ENCODE measurements at places on chromosomes 12 and 14. TPM values are rescaled to one million over a fixed set of nuclear protein-coding genes. Genes with fewer than 3 reads are reported as not detected.

The IKZF4 gene
- total RNA-seq, result 0.30 TPM

The KCNA5 gene
- total RNA-seq, result not detected

- DNase-seq, result no peak
Measured at GRCh38 chr14:20799892-20800544, 2.6 kb downstream of the RNASE1 start.

DNA sequence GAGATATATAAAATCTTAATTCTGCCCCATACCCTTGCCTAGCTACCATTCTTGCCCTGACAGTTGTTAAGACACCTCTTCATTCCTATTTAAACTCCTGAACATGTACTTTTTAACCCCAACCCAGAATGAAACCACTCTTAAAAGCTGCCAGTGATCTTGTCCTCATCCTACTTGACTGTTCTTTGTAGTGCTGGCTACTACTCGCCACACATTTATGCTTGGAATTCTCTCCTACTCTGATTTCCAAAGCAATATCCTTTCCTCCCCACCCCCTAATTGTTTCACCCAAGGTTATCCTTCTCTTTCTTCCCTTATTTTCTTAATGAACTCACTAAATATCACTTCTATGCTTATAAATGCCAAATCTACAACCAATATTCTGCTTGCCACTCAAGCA is 4.1 kb downstream of the NFYB start:
- no peak for DNase-seq

The CCDC92 gene
- total RNA-seq, result 12.7 TPM

DNA sequence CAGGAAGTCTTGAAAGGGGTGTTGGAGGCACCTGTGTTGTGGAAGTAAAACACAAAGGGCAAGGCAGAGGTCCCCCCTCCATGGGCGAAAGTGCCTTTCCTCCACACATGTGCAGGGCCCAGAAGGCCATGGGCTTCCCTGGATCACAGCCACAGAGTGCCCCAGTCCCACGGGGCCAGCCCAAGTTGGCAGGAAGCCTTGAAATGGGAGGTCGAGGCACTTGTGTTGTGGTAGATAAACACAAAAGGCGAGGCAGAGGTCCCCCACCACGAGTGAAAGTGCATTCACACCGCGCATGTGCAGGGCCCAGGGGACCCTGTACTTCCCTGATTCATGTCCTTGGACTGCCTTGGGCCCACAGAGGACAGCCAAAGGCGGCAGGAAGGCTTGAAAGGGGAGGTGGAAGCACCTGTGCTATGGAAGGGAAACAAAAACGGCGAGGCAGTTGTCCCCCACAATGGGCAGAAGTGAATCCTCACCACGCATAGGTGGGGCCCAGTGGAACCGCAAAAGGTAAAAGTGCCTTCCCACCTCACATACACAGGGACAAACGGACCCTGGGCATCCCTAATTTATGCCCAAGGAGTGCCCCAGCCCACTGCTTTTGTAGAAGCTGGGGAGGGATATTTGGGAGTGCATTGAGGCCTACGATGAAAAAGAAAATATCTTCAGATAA is 585.4 kb downstream of the ALG10 start:
- no peak for DNase-seq

The ANKS1B gene
- not detected for total RNA-seq

The TAS2R13 gene
- total RNA-seq, result not detected

GRCh38 chr12:3204730-3205531 is 127.8 kb downstream of the TSPAN9 start:
- no peak for DNase-seq

- DNase-seq, result no peak
Measured at GRCh38 chr14:26175658-26176057, 422.2 kb downstream of the NOVA1 start.

DNA sequence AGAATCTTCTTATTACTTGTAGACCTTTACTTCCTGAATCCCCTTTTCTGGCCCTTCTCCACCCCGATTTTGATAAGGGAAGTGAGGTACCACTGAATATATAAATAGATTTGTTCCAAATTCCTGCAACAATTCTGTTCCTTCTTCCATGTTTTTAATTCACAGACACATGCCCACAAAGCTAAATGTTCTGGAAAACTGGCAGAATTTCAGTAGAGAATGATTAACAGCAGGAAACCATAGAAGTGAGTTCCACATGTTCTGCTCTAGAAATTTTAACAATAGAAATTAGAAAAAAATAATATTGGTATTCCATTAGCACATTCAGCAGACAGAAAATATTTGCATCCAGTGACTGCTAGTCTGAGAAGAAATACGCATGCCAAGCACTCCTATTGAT is 139.6 kb downstream of the SLC2A13 start:
- no peak for DNase-seq

DNA sequence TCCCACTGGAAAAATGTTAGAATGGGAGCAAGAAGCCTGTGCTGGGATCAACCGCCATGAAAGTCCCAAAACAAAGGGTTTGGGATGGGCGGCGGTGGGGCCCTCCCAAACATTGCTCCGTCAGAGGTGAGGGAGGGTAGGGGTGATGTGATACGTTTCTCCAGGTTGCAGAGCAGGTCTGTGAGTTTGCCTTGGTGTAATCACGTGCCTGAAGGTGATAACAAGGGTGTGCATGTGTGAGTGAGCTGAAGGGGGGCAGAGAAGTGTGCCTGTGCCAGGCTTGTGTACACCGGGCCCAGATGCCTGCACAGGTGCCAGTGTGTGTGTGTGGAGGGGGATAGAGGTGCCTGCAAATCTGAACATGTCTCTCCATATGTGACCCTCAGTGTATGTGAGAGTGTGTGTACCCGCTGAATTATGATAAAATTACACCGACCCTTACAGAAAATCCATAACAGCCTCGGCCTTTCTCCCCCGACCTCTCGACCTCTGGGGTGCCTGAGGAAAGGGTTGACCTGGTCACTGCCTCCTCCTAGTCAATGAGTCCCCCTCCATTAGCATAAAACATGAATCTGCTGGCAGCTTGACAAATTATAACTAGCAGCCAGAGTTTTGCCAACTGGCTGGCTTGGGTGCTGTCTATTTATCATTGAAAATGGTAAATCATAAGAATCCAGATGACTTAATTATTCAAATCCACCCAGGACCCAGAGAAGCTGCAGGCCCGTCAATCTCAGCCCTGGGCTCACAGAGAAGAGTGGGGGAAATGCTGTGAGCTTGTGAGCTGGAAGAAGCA is 55.6 kb downstream of the SMUG1 start:
- DNase-seq, result no peak

The SLC4A8 gene
- 0.96 TPM for total RNA-seq

- DNase-seq, result peak; percentile 41
Measured at GRCh38 chr12:93441081-93441616, 598 bp downstream of the UBE2N start.

DNA sequence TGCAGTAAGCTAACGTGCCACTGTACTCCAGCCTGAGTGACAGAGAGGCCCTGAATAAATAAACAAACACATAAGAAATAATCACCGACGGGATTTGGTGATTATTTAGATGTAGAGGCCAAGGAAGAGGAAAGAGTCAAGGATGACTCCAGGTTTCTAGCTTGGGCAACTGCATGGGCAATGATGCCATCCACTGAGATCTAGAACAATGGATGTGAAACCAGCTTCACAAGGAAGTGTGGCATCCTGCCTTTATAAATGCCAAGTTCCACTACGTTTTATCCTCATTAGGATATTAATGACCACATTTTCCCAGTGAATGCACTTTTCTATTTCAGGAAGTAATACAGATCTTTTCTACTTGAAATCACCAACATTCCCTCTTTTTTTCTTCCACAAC is 10.9 kb upstream of the PTGER2 start:
- no peak for DNase-seq

The NUP107 gene
- total RNA-seq, result 82.5 TPM

DNA sequence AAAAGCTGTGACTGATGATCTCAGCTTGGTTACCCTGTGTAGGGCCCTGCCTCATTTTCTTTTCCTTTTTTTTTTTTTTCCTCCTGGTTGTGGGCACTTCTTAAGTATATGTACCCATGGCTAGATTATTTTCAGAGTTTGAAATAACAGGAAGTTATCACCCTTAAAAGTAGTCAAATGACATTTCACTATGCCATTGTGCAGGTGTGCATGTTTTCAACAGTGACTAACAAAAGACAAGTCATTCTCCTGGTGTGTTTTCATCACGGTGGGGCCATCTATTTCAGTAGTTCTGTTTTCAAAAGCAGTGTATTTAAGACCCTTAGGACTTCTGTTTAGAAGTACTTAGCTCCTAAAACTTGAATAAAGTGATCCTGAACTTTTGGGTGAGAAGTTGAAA is 15.0 kb downstream of the GABARAPL1 start:
- DNase-seq, result no peak

DNA sequence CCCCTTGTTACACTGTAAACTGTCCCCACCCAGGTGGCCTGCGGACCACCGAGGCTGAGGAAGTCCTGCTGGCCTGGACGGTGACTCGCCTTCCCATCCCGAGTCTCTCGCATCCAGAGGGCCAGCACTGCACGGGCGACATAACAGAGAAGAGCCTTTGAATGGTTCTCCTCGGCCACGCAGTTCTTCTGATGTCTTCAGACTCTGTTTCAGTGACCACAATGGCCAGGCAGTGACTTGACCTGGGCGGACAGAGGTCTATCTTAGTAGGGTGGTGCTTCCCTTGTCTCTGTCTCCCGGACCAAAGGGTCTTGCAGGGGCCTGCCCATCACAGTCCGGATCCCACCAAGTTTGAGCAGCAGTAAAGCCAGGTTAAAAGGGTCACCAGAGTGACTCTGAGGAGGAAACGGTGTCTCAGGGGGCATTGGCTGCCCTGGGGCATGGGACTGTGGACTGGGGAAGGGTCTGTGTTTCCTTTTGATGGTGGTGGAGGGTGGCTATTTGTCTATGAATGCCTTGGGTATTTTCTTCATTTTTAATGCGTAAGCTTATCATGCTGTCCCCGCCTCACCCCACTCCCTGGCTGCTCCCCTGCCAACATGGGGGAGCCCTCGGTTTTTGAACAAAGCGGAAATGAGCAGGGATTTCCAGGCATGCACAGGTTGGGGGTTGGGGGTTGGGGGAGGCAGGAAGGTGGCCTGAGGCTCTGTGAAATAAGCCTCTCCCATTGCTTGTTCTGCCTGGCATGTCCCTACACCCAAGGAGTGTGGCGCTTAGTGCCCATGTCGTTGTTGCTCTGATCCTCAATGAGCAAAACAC is 10.3 kb downstream of the KRT85 start:
- DNase-seq, result no peak

The KRT6C gene
- not detected for total RNA-seq

The KLRK1 gene
- not detected for total RNA-seq

The PYGL gene
- 0.63 TPM for total RNA-seq
